ENCODE measurements at places on chromosomes 12 and 14. TPM values are rescaled to one million over a fixed set of nuclear protein-coding genes. Genes with fewer than 3 reads are reported as not detected.

HOTAIR gene
- total RNA-seq: not detected

HOXC6 gene
- total RNA-seq: 0.17 TPM

TRHDE gene
- total RNA-seq: 7.3 TPM

CLEC4D gene
- total RNA-seq: not detected

NEUROD4 gene
- total RNA-seq: not detected

CCND2 gene
- 37.3 TPM for total RNA-seq

NTS gene
- total RNA-seq: not detected

TAS2R20 gene
- total RNA-seq: 2.1 TPM

BMP4 gene
- 77.5 TPM for total RNA-seq

LTBP2 gene
- total RNA-seq: 243 TPM

SERPINA3 gene
- 7.2 TPM for total RNA-seq

SLC38A1 gene
- 88.8 TPM for total RNA-seq

AICDA gene
- total RNA-seq: not detected

GALNT16 gene
- total RNA-seq: 8.5 TPM

CCDC175 gene
- not detected for total RNA-seq

SLCO1B1 gene
- not detected for total RNA-seq

CDKN3 gene
- total RNA-seq: 9.5 TPM

FOXN4 gene
- not detected for total RNA-seq

NELL2 gene
- 0.26 TPM for total RNA-seq

DGLUCY gene
- total RNA-seq: 41.9 TPM

DCN gene
- 586 TPM for total RNA-seq

TAS2R31 gene
- total RNA-seq: 2.6 TPM

SLC25A47 gene
- total RNA-seq: under 0.01 TPM

PCK2 gene
- total RNA-seq: 33.9 TPM

MYF6 gene
- under 0.01 TPM for total RNA-seq

PTPRQ gene
- 1.3 TPM for total RNA-seq

OR4K5 gene
- not detected for total RNA-seq

KICS2 gene
- total RNA-seq: 9.7 TPM

IRF9 gene
- 142 TPM for total RNA-seq

SAMD15 gene
- total RNA-seq: 0.33 TPM

PTPRR gene
- total RNA-seq: under 0.01 TPM

ALX1 gene
- not detected for total RNA-seq

ACADS gene
- 15.9 TPM for total RNA-seq

OR4E2 gene
- not detected for total RNA-seq

RNASE3 gene
- total RNA-seq: not detected

AMDHD1 gene
- 0.33 TPM for total RNA-seq

GALNT8 gene
- under 0.01 TPM for total RNA-seq

Measured in fibroblast of lung (primary cell).